Prostate gland (tissue), 2 donors: ENCODE measurements at places on chromosomes 6 and 20. TPM values are rescaled to one million over a fixed set of nuclear protein-coding genes. Genes with fewer than 3 reads are reported as not detected.

- H3K4me1 ChIP-seq: no peaks in the 10 kb centered on the region
- H3K27me3 ChIP-seq: no peaks in the 10 kb centered on the region
- DNase-seq: no peak
- no peak overlapping the region for H3K27ac ChIP-seq
- H3K4me3 ChIP-seq: no peak overlapping the region
- H3K36me3 ChIP-seq: no peaks in the 10 kb centered on the region
Observed at GRCh38 chr6:166435574-166435973, 52.8 kb upstream of the MPC1 start.

The RBPJL gene
- not detected for total RNA-seq

The AVP gene
- not detected for total RNA-seq

DNA sequence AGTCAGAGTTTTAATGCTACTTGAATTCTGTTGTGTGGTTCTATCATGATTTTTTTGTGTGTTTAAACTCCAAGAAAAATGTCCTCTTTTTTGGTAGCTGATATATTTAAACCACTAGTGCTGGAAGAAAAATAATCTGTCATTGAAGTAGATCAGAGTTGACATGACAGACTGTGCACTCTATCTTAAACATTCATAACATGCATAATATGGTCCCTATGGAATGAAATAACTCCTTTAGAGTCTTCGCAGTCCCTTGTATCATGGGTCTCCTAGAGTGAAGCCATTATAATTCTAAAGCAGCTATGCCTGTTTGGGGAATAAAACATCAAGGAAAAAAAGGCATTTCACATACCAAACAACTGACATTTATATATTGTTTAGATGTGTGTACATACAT, 282.7 kb upstream of the CITED2 start:
- no peak for DNase-seq
- H3K4me3 ChIP-seq: no peak overlapping the region
- H3K27ac ChIP-seq: no peak overlapping the region
- no peaks in the 10 kb centered on the region for H3K27me3 ChIP-seq

The SFT2D1 gene
- total RNA-seq: 64.8 TPM

DNA sequence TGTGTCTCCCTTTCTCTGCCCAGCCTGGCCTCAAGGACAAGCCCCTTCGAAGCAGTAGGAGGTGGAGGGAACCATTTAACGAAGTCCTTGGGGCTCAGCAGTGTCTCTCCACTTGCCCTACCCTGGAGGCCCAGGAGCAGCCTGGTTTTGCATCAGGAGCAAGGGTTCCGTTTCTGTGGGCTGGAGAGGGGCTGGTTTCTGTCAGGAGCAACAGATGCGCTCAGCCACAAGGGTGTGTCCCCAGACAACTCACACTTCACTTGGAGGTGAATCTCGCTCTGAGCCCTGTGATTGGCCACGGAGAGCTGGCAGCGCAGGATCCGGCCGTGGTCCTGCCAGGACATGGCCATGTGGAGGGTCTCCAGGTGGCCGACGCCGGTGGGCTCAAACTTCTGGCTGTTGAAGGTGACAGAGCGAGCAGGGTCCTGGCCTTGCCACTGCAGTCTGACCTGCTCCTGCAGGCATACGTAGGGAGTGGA, 6.9 kb downstream of the SIGLEC1 start:
- H3K36me3 ChIP-seq: no peaks in the 10 kb centered on the region
- no peak overlapping the region for H3K4me3 ChIP-seq
- no peak overlapping the region for H3K27ac ChIP-seq
- DNase-seq: no peak

DNA sequence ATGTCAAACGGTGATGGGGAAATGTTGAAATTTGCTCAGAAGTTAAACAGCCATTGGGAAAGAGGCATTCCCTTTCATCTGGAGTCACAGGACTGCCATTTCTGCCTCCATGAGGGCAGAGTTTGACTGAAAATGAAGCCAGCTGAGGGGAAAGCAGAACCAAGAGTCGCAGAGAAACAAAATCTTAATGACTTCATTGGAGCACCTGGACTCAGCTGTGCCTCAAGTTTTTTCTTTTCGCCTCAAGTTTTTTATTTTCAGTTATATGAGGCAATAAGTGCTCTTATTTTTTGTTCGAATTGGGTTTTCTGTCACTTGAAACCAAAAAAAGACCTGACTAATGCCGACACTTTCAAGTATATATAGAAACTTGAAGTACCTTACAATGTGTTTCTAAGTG, 161.3 kb downstream of the PKHD1 start:
- H3K4me1 ChIP-seq: no peaks in the 10 kb centered on the region
- no peak overlapping the region for H3K27ac ChIP-seq
- H3K4me3 ChIP-seq: no peak overlapping the region

- H3K4me3 ChIP-seq: no peak overlapping the region
- no peaks in the 10 kb centered on the region for H3K4me1 ChIP-seq
- no peaks in the 10 kb centered on the region for H3K27me3 ChIP-seq
- H3K27ac ChIP-seq: no peak overlapping the region
Observed at GRCh38 chr6:95819939-95820338, 195.8 kb upstream of the FUT9 start.

DNA sequence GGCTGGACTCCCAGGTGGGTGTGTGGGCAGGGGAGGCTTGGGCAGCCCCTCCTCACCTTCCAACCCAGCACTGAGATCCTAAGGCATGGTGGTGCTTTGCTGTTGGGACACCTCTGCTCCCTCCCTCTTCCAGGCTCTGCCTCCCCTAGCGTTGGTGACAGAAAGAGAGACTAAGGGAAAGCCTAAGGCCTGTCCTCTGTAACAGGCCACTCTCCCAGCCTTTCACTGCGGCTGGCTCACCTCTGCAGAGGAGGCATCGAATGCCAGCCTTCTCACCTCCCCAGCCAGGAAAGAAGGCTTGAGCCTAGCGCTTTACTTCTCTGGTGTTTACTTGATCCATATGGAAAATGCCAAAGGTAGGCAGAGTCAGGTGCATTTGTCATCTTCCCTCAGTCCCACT, 3.5 kb upstream of the CDH26 start:
- no peaks in the 10 kb centered on the region for H3K27me3 ChIP-seq
- H3K4me3 ChIP-seq: no peak overlapping the region
- H3K36me3 ChIP-seq: no peaks in the 10 kb centered on the region
- no peaks in the 10 kb centered on the region for H3K4me1 ChIP-seq

DNA sequence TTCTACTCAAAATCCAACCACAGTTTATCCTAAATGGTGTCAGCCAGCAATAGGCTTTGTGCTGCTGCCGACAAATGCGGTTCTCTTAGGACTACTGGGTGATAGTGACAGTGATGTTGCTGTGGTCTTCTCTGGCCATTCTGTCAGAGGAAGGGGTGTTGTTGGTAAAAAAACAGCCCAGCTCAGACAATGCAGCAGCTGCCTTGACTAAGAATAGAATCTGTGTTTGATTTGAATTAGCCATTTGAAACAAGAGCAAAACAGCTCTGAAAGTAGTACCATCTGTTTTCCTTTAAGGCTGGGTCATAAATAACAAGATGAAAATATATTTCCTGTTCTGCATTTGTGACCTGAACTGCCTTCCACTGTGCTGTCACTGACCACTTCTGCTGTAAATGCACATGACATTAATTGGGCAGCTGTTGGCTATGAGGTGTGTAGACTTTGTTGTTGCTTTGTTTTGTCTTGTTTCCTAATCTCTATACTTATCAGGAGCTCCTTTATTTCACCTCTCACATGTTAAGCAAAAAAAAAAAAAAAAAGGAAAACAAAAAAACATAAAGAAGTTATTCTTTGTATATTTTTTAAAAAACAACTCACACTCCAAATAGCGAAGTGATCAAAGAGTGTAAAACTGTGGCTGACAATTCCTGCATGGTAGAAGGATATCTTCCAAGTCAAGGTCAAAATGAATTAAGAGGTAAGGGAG, 497.8 kb upstream of the ARID1B start:
- no peaks in the 10 kb centered on the region for H3K27me3 ChIP-seq
- DNase-seq: no peak
- no peak overlapping the region for H3K4me3 ChIP-seq

- H3K4me1 ChIP-seq: peaks cover 6% of the 10 kb centered on the region
- H3K27me3 ChIP-seq: no peaks in the 10 kb centered on the region
- no peaks in the 10 kb centered on the region for H3K36me3 ChIP-seq
- H3K4me3 ChIP-seq: no peak overlapping the region
Observed at GRCh38 chr20:34626992-34627391, 49.9 kb downstream of the PIGU start.

- no peaks in the 10 kb centered on the region for H3K27me3 ChIP-seq
- no peak overlapping the region for H3K27ac ChIP-seq
- no peak overlapping the region for H3K4me3 ChIP-seq
- no peaks in the 10 kb centered on the region for H3K4me1 ChIP-seq
Observed at GRCh38 chr6:81293896-81294295, 458.6 kb downstream of the TENT5A start.

The FILIP1 gene
- 3.3 TPM for total RNA-seq

- no peaks in the 10 kb centered on the region for H3K27me3 ChIP-seq
- no peaks in the 10 kb centered on the region for H3K36me3 ChIP-seq
- no peaks in the 10 kb centered on the region for H3K4me1 ChIP-seq
- DNase-seq: no peak
- no peak overlapping the region for H3K4me3 ChIP-seq
Observed at GRCh38 chr6:91718198-91718597, 1131.3 kb upstream of the MAP3K7 start.

- H3K4me3 ChIP-seq: no peak overlapping the region
- no peaks in the 10 kb centered on the region for H3K27me3 ChIP-seq
- H3K36me3 ChIP-seq: no peaks in the 10 kb centered on the region
- DNase-seq: no peak
- no peak overlapping the region for H3K27ac ChIP-seq
Observed at GRCh38 chr6:129120856-129121638, 238.1 kb downstream of the LAMA2 start.

The TSHZ2 gene
- total RNA-seq: 35.1 TPM

DNA sequence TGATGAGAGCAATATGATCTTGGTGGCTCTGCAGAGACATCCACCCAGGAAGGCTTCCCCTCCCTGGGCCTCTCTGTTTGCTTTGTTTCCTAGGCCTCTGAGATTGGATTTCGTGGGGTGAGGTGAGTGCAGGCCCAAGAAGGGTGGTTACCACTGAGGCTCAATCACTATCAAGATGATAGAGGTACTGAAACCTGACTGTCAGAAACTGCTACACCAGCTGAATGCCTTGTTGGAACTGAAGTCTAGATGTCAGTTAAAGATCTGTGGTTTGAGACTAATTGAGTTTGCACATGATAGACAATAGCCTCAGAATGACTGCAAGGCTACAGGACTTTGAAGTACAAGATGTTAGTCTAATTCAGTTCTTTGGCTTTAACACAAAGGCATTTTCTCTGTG, 15.2 kb downstream of the VNN1 start:
- no peaks in the 10 kb centered on the region for H3K27me3 ChIP-seq
- H3K27ac ChIP-seq: no peak overlapping the region
- H3K4me3 ChIP-seq: no peak overlapping the region
- DNase-seq: no peak

GRCh38 chr20:59040667-59041066, 1.9 kb downstream of the PRELID3B start:
- H3K27me3 ChIP-seq: no peaks in the 10 kb centered on the region
- no peak for DNase-seq
- no peaks in the 10 kb centered on the region for H3K36me3 ChIP-seq
- H3K4me1 ChIP-seq: peaks cover 4% of the 10 kb centered on the region
- H3K4me3 ChIP-seq: no peak overlapping the region
- no peak overlapping the region for H3K27ac ChIP-seq

DNA sequence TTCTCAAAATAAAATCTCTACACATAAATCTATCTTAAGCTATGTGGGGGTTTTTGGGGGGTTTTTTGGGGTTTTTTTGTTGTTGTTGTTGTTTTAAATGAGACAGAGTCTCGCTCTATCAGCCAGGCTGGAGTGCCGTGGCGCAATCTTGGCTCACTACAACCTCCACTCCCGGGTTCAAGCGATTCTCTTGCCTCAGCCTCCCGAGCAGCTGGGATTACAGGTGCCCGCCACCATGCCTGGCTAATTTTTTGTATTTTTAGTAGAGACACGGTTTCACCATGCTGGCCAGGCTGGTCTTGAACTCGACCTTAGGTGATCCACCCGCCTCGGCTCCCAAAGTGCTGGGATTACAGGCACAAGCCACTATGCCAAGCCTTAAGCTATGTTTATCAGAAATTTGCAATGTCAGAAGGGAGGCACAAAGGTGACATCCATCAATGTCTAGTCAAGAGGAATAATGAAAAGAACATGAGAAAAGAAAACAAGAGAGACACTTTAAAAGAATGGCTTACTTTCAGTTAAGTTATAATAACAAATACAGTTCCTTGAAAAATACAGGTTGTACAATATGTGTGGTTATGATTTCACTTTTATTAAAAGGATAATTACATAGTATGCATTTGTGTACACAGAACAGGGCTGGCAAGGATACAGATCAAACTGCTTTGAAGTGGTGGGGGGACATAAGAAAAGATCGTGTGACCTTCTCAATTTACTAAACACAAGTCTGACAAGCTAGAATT, 28.6 kb downstream of the SLC23A2 start:
- H3K4me3 ChIP-seq: no peak overlapping the region
- H3K36me3 ChIP-seq: no peaks in the 10 kb centered on the region
- no peaks in the 10 kb centered on the region for H3K27me3 ChIP-seq
- DNase-seq: no peak

DNA sequence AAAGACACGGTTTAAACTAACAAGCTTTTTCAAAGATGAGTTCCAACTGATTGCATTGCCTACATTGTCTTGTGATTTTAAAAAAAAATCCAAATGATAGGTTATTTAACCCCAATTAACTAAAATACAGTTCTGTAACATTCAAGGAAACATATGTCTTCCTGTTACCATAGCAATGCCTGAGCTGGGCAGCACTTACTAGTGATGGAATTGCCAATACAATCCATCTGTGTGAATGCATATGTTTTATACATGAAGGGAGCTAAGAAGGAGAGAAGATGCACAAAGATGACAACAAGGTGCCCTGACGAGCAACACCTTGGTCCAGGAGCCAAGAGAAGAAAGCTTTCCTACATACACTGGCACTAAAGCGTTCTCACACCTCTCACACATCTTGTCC, 68.7 kb downstream of the POPDC3 start:
- DNase-seq: no peak
- H3K27ac ChIP-seq: no peak overlapping the region

- H3K36me3 ChIP-seq: no peaks in the 10 kb centered on the region
- no peak overlapping the region for H3K4me3 ChIP-seq
- no peak overlapping the region for H3K27ac ChIP-seq
- no peaks in the 10 kb centered on the region for H3K27me3 ChIP-seq
- no peaks in the 10 kb centered on the region for H3K4me1 ChIP-seq
Observed at GRCh38 chr20:41889844-41890224, 271.7 kb upstream of the CHD6 start.

- H3K36me3 ChIP-seq: no peaks in the 10 kb centered on the region
- no peak overlapping the region for H3K27ac ChIP-seq
- no peaks in the 10 kb centered on the region for H3K27me3 ChIP-seq
- no peaks in the 10 kb centered on the region for H3K4me1 ChIP-seq
- DNase-seq: no peak
- no peak overlapping the region for H3K4me3 ChIP-seq
Observed at GRCh38 chr20:7765221-7765620, 175.0 kb downstream of the HAO1 start.

DNA sequence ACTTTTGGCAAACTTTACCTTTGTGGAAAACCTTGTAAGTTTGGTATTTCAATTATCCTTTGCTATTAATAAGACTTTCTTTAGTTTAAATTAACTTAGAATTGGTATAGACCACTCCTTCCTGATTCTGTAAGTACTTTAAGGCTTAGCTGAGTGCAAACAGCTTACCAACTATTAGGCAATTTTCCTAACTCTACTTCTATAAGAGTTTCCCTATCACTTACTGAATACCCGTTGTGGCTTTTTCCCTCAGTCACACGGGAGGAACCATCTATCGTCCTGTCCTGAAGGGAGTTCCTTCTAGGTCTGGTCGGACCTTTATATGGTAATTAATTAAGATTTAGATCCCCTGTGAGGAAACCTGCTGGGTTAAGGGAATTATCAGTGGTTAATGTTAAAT, 9.6 kb downstream of the SLC35A1 start:
- no peak overlapping the region for H3K27ac ChIP-seq
- H3K27me3 ChIP-seq: no peaks in the 10 kb centered on the region
- H3K4me3 ChIP-seq: no peak overlapping the region
- no peak for DNase-seq
